Activated naive CD8-positive, alpha-beta T cell treated with anti-CD3 and anti-CD28 coated beads, Interleukin-2, amount 50 U/mL, for 16 hours (primary cell): ENCODE measurements at places on chromosomes 13 and 19.

GRCh38 chr13:85278851-85279250 is 520.4 kb downstream of the SLITRK6 start:
- DNase-seq: no peak

GRCh38 chr13:29125934-29126424 is 305.8 kb downstream of the MTUS2 start:
- DNase-seq: no peak

DNA sequence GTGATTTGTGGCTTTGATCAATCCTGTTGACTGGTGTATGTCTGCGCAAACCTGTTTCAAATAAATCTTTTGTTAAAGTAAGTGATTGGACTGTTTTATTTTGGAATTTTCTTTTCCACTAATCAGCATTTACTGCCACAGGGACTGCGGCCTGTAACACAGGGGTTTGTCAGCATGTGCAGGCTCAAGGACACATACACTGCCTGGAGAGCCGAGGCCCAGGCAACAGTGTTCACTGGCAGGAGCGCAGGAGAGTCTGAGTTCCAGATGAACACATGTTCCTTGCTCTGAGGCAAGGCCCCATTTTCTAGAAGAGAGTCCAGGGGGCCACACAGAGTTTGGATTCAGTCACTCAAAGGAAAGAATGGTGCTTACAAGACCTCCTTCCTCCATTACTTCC is 26.0 kb downstream of the SHISA2 start:
- DNase-seq: no peak

DNA sequence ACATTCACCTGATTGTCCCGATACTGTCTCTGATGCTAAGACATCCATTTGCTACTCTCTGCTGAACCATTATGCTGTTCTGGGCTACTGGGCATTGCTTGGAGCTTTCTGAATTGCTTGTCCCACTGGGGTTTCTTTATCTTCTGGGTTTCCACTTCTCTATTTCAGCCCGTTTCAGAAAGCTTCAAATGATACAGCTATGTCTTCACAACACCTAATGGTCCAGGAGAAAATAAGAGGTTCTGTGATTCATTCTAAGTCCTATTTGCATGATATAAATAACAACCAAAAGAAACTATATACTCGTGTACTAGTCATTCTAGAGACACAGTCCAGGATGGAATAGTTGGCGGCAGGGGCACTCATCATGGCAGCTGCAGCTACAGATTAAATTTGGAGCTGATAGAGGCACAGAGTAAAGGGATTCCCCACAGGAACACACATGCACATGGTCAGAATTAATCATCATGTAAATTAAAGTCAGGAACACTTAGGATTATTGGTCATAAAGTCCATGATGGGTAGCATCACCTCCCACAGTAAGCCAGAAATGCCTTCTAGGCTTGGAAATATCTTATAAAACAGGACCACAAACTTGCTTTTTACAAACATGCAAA is 33.3 kb upstream of the SCEL start:
- no peak for DNase-seq

GRCh38 chr13:114123876-114124275 is 8.5 kb downstream of the RASA3 start:
- DNase-seq: no peak

DNA sequence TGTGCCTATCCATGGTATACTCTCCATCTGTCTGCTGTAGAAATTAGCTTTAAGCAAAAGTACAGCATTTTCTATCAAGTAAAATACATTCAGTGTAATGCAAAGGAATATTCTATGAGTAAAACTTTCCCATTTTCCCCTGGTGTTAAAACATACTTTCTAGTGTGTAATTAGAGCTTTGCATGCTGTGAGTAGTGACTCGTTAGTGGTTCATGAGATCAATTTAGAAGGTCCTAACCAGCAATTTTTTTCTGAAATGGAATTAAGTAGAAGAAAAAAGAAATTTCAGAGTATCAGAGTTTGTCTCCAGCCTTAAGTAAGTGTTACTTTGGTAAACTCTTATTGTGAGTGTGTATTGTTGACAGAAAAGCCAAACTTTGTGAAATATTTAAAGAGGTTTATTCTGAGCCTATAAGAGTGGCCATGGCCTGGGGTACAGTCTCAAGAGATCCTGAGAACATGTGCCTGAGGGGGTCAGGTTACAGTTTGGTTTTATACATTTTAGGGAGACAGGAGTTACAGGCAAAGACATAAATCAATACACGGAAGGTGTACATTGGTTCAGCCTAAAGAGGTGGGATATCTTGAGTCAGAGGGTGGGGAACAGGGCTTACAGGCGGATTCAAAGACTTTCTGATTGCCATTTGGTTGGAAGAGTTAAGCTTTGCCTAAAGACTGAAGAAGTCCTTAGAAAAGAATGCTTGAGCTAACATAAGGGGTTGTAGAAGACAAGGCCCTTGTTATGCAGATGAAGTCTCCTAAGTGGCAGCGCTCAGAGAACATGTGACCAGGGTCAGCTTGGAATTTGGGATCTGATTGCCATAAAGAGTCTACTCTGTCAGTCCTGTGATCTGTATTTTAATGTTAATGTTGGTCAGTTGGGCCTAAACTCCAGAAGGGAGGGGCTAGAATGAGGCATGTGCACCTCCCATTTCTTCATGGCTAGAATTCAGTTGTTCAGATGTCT is 25.5 kb downstream of the FAM187B start:
- no peak for DNase-seq

DNA sequence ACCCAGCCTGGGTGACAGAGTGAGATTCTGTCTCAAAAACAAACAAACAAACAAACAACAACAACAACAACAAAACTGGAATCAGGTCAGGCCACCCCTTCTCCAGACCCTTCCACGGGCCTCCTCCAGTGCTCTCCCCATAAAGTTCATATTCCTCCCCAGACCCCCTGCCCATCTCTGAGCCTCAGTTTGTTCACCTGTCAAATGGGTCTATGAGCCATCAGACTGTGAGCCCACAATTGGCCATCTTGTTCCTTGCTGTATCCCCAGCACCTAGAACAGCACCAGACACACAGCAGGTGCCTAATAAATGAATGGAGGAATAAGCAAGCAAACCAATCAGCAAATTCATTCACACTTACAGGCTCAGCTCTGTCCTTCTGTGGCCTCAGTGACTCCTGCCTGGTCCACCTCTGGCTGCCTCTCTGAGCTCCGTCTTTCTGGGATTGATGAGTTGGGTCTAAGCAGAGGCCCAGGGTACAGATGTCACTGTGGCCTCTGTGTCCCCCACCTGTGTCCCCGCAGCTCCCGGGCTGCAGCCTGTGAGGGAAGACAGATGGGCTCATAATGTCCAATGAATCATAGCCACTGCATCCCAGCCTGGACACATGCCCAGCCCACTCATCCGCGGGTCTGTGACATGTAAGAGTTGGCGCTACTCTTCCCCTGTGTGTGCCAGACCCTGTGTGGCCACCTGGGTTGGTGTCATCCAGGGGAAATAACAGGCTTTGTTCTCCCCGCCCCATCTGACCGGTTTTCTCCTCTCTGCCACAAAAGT is 19.6 kb upstream of the PTPRS start:
- DNase-seq: no peak

DNA sequence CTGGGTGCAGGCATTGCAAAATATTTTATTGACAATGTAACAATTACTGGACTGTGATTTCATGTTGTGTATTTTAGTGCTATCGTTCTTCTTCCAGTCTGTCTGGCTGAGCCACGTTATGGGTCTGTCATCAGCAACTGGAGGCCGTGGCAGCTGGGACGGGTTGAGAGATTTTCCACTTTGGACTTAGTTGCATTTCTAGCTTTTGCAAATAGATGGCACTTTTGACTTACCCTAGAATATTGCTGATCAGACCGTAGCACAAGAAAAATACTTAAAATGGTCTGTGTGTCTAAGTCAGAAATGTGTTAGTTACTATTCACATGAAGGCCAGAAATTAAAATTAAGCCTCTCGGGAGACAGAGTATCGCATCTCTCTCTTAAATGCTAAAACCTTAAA is 211.1 kb downstream of the TEX29 start:
- DNase-seq: no peak

DNA sequence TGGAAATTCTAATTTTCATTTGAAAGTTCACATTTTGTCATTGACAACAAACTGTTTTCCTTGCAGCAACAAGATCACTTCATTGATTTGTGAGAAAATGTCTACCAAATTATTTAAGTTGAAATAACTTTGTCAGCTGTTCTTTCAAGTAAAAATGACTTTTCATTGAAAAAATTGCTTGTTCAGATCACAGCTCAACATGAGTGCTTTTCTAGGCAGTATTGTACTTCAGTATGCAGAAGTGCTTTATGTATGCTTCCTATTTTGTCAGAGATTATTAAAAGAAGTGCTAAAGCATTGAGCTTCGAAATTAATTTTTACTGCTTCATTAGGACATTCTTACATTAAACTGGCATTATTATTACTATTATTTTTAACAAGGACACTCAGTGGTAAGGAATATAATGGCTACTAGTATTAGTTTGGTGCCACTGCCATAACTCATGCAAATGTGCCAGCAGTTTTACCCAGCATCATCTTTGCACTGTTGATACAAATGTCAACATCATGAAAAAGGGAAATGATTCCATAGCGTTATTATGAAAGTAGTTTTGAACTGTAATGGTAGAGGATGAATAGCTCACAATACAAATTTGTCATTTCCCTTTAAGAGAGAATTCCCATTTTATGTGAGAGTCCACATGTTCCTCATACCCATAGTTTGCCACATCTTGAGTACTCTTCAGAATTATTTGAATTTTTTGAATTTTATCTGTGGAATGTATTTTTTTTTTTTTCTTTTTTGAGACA is 2.6 kb downstream of the BRCA2 start:
- DNase-seq: no peak

DNA sequence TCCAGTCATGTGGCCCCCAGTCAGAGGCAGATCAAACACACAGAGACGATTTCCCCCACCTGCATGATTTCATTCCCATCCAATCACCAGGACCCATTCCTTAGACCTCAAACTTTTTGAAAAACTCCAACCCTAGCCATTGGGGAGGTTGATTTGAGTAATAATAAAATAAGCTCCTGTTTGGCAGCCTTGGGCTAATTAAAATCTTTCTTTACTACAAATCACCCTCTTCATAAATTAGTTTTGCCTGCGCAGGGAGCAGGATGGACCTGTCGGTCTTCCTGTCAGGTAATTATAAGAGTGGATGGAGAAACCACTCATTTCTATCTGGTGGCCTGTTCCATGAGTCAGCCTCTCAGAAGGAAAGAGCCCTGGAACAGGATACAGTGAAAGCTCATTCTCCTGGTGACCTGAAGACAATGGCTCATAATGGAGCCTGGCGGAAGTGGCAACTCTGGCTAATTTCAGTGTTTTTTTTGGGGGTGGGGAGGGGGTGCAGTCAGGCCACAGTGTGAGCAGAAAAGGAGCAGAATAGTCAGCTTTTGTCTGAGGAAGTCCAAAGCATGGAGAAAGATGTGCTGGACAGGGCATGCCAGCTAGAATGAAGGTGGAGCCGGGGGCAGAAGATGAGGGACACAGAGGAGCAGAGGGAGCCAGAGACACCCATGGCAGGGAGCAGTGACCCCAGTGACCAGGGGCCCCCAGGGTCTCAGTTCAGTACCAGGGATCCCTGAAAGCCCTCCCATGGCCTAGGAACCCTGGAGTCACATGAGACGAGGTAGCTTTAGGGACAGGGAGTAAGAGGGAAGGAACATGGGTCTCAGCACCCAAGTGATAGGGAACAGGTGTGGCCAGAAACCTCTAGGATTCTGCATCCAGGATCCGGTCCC is 31.8 kb upstream of the PSG9 start:
- no peak for DNase-seq

- no peak for DNase-seq
These were observed 1.7 kb downstream of the HIF3A start for GRCh38 chr19:46298479-46299003.

- no peak for DNase-seq
These were observed 1.3 kb downstream of the ZNF175 start for GRCh38 chr19:51572410-51572809.

DNA sequence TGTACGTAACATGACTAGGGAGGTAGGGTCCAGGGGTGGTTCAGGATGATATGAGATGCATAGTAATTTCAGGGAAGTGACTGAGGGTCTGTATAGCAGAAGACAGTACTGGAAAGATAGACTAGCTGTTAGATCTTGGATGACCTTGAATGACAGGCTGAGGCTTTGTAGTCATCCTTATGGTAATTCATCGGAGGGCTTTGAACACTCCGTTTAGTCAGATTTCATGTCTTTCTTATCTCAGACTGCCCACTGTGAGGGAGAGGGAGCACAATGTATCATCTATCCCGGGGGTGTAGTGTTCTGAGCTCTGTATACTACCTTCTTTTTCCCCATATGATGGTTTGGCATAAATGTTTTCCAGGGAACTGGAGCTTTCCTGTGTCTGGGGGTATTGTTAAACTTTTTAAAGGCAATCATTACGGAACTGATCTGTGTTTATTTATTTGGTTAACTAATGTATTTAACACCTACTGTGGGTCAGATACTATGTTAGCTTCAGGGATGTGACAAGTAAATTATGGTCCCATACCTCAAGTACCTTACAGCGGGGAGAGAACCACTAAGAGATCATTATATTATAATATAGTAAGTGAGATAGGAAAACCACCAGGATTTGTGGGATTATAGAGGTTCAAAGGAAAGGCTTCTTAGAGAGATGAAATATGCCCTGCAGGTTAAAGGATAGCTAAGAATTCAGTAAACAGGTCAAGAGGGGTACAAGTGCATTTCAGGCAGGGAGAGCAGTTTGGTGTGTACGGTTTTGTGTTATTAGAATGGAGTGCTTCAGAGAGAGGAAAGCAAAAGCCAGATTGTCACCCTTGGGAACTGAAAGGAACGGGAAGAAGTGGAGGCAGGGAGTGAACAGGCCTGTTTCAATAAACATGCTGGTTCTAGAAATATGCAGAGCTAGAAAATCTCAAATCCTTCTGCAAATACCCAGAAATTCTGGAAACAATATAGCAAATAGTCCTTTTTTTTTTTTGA is 164.8 kb upstream of the KL start:
- no peak for DNase-seq

GRCh38 chr19:8593931-8594330 is 16.6 kb downstream of the ADAMTS10 start:
- DNase-seq: no peak

DNA sequence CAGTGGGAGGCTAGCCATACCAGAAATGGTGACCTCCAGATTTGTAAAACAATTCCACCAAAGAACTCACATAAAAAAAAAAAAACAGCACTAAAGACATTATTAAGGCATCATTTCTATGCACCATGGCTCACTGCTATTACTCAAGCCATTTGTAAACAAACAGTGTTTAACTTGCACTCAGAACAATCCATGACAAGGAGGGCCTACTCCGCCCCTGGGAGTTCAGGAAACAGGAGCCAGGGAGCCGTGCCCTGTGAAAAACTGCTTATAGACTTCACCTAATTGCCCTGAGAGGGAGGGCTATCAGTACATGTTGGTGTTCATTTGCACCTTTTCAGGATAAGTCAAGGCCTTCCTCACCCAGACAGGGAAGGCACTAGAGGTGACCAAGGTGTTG is 103.2 kb downstream of the ZNF429 start:
- DNase-seq: no peak

DNA sequence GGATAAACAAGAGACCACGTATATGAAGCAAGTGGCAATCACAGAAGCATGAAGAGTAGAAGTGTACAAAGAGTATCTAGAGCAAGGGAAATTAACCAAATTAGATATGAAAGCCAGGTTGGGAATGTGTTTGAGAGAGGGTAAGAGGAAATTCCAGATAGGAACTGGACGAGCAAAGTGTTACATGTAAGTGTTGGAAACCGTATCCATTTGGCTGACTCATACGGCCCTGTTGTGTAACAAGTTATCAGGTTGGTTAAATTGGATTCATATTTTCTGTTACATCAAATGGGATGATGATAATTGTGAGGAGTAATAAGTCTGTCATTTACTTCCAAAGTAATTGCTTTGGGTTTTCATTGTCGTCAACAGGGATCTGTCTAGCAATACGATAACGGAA is 46.7 kb downstream of the RXFP2 start:
- DNase-seq: no peak
